SK-N-SH (cell line): ENCODE measurements at places on chromosomes 12 and 14.

- no peak for DNase-seq
Measured at GRCh38 chr14:61444215-61444768, 122.9 kb downstream of the PRKCH start.

GRCh38 chr12:4001031-4001430 is 127.8 kb upstream of the PARP11 start:
- no peak for DNase-seq

GRCh38 chr14:101367421-101368261 is 193.7 kb upstream of the DIO3 start:
- no peak for DNase-seq

DNA sequence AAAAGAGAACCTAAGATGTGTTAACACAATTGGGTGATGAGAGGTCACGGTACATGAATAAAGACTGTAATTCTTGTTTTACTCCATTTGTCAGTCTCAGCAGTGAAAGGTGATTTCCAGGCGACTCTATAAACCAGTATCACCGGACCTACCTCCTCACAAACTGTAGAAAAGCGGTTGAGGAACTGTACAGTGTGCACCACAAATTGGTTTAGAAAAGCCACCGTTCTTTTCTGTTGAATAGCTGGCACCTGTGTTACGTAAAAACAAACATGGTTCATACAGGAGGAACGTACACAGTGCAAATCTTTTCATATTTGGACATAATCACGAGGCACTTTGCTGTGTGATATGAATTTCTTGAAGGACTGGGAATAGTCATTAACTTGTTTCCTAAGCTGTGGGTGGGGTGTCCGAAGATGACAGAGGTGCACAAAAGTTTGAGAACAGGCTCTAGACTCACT is 663 bp downstream of the WASHC3 start:
- DNase-seq = no peak

DNA sequence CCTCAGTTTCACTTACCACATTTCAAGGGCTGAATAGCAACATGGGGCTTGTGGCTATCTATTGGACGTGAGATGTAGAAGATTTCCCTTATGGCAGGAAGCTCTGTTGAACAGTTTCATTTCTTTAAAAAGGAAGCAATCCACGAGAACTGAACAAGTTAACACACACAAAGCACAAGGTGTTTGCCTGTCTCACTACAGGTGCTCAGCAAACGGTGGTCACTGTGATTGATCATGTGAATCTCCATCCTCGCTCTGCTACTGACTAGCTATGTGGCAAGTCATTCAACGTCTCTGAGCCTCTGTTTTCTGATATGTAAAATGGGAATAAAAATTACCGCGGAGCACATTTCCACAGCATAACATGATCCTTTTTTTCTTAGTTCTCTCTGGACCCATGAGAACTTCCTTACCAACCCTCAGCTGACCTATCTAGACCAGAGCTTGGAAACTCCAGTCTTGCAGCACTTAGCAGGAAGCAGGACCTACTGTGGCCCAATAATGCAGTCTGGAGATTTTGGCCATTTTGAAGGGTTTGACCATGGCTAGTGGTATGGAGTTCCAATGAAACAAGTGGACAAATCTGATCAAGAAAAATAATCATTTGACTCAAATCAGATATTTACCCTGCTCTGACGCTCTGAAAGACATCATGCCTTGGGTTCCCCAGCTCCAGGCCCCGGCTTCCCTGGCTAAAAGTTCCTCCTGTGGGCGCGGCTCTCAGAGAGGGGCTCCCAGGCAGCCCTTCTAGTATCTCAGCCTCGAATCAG is 278.8 kb downstream of the ZFP36L1 start:
- DNase-seq = no peak

- peak; percentile 38 for DNase-seq
Measured at GRCh38 chr12:4763549-4763948, 43.3 kb downstream of the GALNT8 start.

GRCh38 chr12:119686355-119686754 is 18.4 kb downstream of the PRKAB1 start:
- DNase-seq = no peak

DNA sequence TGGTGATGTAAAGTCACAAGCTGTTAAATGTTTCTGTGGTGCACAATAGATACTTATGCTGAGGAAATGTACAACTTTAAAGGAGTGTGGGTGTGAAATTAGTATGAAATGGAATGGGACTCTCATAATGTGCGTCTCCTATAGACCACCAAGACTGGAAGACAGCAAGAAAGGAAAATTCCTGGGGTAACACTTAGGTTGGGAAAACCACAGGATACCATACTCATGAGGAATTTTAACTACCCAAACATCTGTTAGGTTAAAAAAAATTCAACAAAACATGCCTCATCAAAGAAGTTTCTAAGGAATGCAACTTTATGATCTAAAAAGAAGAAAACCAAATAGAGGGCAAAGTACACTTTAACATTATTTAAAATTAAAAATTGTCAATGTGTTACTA is 113.7 kb upstream of the MYF6 start:
- DNase-seq = no peak

DNA sequence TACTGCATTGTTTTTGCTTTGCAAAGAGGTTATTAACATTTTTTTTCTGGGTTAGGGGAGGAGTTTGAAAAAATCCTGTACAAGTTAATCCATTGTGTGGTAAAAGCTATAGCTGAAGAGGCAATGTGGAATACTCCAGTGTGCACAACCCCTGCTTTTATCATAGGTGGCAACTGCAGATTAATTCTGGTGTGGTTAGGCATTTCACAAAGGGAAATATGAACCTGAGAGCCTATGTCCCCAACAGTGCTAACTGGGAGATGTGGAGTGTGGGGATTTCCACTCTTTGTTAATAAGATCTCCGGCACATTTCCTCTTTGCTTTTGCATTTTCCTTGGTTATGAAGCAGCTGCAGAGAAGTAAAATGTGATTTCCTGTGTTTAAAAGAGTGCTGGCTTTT is 33.6 kb downstream of the PRORP start:
- DNase-seq = peak; percentile 21

DNA sequence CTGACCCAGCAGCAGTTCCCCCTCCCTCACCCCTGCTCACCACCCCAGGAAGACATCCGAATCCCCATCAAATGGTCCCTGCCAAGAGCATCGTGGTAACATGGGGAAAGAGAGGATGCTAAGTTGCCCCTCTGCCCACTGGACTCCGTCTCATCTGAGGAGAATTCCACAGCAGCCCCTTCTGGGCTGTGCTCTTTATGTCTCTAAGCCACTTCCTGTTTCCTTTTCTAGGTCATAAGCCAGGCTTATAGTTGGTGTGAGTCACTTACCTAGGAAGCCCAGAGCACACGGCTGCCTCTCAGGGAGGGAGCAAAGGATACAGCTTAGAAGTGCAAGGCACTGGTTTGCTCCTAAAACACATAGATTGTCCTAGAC is 76.0 kb downstream of the VCPKMT start:
- DNase-seq = no peak

DNA sequence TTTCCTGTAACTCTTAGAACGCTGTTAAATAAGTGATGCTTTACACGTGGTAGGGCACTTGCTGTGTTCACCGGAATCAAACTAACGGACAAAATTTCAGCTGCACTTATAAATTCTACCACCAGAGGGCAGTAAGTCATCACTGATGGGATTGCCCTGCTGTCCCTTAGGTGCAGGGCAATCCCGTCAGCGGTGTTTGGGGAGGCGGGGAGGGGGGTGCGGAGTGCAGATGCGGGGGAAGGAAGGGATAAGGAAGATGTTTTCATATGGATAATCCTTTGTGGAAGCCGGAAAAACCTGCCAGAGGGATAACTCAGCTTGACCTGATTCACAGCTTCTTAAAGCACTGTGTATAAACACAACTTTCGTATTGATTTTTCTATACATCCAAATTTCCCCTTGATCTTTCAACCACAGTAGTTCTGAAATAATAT is 21.7 kb upstream of the SLC10A1 start:
- peak; percentile 76 for DNase-seq

GRCh38 chr14:54194501-54194900 is 202.3 kb upstream of the CDKN3 start:
- no peak for DNase-seq

DNA sequence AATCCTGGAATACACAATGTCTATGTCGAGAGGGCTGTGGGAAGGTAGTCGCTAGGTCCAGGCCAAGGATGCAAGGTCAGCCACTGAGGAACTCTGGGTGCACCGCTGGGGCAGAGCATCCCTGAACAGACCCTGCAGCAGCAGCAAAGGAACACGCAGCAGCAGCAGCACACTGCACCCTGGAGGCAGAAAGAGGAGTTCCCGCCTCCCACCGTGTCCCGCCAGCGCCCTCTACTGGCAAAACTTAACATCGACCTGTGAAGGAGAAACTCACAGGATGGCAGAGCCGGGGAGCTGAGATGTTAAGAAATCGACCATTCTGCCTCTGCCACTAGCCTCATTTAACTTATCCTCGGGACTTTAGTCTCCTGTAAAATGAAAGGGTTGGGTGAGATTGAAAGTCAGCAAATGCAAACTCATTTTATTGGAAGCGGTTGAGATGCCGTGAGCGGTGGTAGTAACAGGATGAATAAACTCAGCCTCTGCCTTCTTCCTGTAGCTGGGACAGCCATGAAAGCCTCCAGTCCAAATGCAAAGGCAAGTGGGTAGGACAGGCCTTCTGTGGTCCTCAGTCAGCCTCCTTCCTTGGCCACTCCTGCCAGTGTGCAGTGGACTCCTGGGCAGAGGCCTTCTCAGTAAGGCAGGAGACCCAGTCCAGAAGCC is 45.6 kb downstream of the STAB2 start:
- peak; percentile 79 for DNase-seq

DNA sequence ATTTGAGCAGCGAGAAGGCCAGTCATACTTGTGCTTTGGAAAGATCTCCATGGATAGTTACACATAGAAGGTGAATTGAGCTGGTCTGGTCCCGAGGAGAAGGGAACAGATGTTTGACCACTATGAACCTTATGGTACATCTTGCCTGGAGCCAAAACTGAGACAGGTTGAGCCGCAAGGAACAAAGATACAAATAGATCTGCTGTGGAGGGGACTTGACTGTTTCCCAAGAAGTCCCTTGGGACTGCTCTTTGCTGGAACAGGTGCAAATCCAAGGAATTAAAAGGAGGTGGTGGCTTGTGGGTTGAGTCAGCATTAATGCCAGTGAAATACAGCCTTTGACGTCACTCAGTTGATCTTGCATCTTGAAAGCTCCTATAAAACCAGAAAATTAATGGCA is 68.8 kb upstream of the PRIMA1 start:
- DNase-seq = no peak

DNA sequence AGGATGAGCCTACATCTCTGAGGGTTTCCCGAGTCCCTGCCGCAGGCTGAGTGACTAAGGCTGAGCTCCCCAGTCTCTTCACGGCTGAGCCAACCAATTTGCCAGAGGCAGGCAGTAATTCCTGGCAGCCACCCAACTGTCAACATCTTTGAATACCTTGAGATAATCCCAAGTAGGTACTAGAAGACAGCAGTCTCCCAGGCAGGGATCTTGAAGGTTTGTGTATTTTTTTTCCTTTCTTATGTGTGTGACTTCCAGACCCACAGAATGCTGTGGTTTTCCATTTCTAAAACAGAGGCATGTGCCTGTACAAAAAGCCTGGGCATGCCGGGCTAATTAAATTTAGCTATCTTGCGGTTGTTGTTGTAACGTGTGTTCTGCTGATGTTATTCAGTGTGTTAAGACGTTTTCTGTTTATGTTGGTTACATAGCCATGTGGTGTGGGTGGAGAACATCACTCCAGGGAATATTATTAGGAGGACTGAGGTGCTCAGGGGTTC is 155.5 kb downstream of the ANO2 start:
- DNase-seq = no peak

GRCh38 chr12:125387206-125387605 is 322.0 kb downstream of the AACS start:
- DNase-seq = no peak

GRCh38 chr12:1469070-1469469 is 125.3 kb downstream of the FBXL14 start:
- DNase-seq = no peak

GRCh38 chr12:75662511-75663159 is 151.2 kb upstream of the KRR1 start:
- DNase-seq = no peak

GRCh38 chr12:84058136-84058535 is 854.5 kb downstream of the SLC6A15 start:
- no peak for DNase-seq

DNA sequence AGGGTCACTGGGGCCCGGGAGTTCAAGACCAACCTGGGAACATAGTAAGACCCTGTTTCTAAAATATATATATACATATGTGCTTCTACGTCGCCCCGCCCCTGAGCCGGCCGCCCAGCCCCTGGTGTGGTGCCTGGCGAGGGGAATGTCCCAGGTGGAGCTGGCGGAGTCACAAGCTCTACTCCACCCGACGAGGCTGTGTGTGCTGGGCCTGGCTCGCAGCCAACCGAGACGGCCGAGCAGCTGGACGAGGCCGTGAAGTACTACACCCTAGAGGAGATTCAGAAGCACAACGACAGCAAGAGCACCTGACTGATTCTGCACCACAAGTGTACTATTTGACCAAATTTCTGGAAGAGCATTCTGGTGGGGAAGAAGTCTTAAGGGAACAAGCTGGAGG is 22.1 kb upstream of the ITPK1 start:
- peak; percentile 46 for DNase-seq
